ENCODE measurements at places on chromosomes 3 and 15. TPM values are rescaled to one million over a fixed set of nuclear protein-coding genes. Genes with fewer than 3 reads are reported as not detected.

Gene TNNC1
- 9,296 TPM for total RNA-seq

Gene HRH1
- 3.1 TPM for total RNA-seq

Gene SPESP1
- total RNA-seq = 6.2 TPM

Gene GPR15
- not detected for total RNA-seq

Gene RPL4
- 1,328 TPM for total RNA-seq

Gene STRA6
- not detected for total RNA-seq

Gene P3H2
- 24.9 TPM for total RNA-seq

Gene NAA80
- 9.8 TPM for total RNA-seq

Gene RYK
- 43.4 TPM for total RNA-seq

Gene PATL2
- 8.6 TPM for total RNA-seq

Gene FAIM
- 3.6 TPM for total RNA-seq

Gene NSUN3
- total RNA-seq = 7.1 TPM

Gene FEZF2
- not detected for total RNA-seq

Gene AMT
- 40.8 TPM for total RNA-seq

Gene STAC
- 1.5 TPM for total RNA-seq

Gene C3orf85
- total RNA-seq = not detected

Gene CP
- total RNA-seq = 1.3 TPM

Gene LYSMD4
- 11.6 TPM for total RNA-seq

Gene IL1RAP
- total RNA-seq = 3.9 TPM

Gene ACTRT3
- 0.51 TPM for total RNA-seq

Gene CHRNB4
- total RNA-seq = not detected
